Stimulated activated CD8-positive, alpha-beta memory T cell treated with anti-CD3 and anti-CD28 coated beads, Interleukin-2, amount 100 ng/mL, for 48 hours (primary cell): ENCODE measurements at places on chromosomes 12 and 14.

- no peak for DNase-seq
Observed at GRCh38 chr12:9114946-9115345, 773 bp downstream of the A2M start.

- DNase-seq = no peak
Observed at GRCh38 chr14:58430156-58430555, 2.6 kb downstream of the KIAA0586 start.

- no peak for DNase-seq
Observed at GRCh38 chr14:87131879-87132278, 861.1 kb downstream of the GALC start.

GRCh38 chr12:82872088-82872487, 185.4 kb downstream of the TMTC2 start:
- no peak for DNase-seq

DNA sequence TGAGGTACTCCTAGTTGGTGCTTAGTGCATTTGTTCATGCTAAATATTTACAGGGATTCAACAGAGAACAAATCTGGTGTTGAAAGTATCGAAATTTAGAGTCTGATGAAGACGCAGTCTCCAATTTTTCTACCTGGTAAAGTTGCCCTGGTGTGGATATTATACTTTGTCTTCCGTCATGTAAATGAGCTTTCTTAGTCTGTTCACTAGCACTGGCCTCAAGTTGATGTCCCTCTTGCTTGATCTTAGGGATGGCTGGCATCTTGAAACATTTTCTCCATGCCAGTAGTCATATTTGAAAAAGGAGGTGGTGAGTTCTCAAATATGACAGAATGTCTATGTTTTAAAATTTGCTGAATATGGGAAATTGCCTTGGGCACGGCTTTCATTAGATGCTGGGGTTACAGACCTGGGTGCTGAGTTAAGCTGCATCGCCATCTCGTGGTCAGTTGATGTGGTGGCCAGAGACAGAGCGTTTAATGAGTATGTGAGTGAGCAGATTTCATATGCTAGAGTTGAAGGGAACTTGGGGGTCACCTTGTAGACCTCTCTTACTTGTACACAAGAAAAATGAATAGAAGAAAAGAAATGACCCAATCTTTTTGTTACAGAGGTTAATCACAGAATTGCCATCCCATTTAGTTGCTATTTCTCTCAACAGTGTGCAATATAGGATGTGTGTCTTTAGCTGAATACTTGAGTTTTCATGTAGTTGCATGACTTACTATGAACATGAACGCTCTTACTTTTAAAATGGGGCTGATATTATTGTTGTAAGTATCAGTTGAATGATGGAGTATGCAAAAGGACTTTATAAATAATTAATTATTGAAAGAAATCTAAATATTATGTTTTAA, 172.8 kb upstream of the DCN start:
- peak; percentile 0 for DNase-seq

DNA sequence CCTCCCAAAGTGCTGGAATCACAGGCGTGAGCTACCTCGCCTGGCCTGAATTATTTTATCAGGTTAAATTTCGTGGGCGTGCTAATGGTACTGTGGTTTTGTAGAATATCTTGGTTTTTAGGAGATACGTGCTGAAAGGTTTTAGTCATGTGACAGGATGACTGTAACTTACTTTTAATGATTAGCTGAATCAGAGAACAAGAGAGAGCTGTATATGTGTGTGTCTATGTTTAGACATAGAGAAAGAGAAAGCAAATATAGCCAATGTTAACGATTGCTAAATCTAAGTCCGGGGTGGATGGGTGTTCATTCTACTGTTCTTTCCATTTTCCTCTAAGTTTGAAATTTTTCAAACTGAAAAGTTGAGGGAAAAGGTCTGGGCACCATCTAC, 9.2 kb upstream of the PNMA1 start:
- DNase-seq = no peak

GRCh38 chr12:24414480-24414879, 465.0 kb upstream of the SOX5 start:
- no peak for DNase-seq

DNA sequence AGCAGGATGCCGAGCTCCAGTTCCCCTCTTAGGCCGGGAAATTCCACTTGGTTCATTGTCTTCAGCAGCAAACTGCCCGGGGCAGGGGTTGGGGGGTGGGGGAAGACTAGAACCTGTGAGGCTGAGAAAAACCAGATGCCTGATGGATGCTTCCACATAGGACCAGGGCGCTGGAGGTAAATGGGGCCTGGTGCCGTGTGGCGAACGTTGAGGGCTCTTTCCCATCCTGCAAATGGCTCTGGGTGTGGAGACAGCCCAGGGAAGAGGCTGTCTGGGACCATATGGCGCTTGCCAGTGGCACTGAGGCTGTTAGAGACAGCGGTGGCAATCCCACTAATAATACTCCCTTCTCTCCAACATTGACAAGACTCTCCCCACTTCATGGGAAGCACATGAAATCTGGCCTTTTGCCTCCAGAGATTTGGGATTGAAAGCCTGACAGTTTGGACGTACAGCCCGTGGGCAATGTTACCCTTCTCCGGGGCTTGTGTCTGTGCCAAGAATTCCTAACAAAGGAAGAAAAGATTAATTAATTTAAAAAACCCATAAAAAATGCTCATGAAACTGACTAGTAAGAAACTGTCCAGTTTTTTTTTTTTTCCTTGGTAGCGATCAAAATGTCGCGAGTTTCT, 44.5 kb downstream of the MAP1LC3B2 start:
- DNase-seq = no peak

GRCh38 chr12:93025145-93026103, 96.3 kb upstream of the EEA1 start:
- DNase-seq = no peak

GRCh38 chr14:60861545-60862140, 119.2 kb downstream of the TRMT5 start:
- DNase-seq = no peak

- DNase-seq = no peak
Observed at GRCh38 chr12:131808744-131809371, 19.3 kb upstream of the MMP17 start.

GRCh38 chr12:54678131-54678530, 30.0 kb upstream of the DCD start:
- DNase-seq = no peak

DNA sequence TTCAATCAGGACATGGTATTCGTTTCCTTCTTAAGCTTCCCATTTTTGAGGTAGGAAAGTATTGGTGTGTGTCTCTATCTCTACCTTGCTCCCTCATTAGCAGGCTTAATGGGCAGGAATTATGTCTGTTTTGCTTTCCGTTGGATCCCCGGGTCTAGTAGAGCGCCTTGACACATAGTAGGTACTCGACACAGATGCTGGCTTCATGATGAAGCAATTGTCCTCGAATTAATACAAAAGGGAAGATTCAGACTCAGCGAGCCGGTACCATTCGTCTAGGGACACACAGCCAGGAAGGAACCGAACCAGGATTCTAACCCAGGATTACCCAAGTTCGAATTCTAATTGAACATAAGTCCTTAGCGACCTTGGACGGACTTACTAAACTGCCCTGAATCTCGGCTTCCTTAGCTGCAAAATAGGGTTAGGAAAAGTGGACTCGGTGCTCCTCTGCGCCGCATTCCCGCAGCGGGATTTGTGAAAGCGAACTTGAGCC, 496 bp upstream of the ISCU start:
- no peak for DNase-seq

GRCh38 chr14:105508601-105509000, 17.6 kb downstream of the TEDC1 start:
- DNase-seq = no peak

DNA sequence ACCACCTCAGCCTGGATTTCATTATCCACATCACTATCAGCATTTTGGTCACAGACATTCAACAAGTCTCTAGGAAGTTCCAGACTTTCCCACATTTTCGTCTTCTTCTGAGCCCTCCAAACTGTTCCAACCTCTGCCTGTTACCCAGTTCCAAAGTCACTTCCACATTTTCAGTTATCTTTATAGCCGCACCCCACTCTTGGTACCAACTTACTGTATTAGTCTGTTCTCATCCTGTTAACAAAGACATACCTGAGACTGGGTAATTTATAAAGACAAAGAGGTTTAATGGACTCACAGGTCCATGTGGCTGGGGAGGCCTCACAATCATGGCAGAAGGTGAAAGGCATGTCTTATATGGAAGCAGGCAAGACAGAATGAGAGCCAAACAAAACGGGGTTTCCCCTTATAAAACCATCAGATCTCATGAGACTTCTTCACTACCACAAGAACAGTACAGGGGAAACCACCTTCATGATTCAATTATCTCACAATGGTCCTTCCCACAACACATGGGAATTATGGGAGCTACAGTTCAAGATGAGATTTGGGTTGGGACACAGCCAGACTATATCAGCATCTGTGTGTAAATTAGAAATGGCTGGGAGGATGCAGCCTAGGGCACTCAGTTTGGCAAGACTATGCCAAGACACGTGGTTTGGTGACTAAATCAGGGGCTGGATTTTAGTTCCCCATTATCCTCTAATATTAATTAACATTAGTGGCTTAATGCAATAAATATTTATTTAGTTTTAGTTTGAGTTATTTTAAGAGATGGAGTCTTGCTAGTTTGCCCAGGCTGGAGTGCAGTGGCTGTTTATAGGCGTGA, 16.2 kb upstream of the FUT8 start:
- no peak for DNase-seq

DNA sequence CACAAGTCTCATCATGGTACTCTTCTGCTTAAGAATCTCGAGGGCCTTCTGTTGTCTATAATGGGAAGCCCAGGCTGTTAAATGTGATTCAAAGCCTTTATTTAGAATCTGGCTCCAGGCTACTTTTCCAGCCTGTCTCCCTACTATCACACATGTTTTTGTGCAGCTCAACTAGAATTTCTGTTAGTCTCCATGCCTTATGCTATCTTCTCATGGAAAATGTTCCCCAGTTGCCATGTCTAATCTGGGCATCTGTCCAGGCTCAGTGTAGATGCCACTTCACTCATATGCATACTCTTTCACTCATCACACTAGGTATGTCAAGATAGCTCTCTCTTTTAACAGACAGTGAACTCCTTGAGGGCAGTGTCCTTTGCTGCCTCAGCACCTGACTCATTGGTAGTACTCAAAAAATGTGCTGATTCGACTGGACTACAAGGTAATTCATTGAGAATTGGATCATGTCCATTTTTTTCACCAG, 145.3 kb downstream of the TTLL5 start:
- no peak for DNase-seq

GRCh38 chr14:31895206-31895605, 181.9 kb upstream of the ARHGAP5 start:
- no peak for DNase-seq

DNA sequence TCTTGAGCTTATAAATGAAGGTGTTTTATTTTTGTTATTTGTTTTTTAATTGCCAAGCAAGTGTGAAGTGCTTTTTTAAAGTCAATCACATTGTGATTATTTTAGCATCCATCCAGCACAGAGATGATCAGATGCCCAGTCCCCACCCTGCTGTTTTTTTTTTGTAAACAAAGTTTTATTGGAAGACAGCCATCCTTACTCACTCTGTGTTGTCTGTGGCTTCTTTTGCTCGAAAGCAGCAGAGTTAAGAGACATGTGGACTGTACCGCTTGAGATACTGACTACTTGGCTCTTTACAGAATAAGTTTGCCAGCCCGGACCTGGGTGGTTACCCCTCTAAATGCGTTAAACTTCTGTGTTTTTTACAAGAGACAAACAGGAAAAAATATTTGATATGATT, 30.9 kb upstream of the AMN start:
- no peak for DNase-seq
